ENCODE measurements at places on chromosomes 5 and 9.

GRCh38 chr5:165906871-165907270 lies 2384.6 kb upstream of the WWC1 start:
- peak; percentile 69 for DNase-seq

DNA sequence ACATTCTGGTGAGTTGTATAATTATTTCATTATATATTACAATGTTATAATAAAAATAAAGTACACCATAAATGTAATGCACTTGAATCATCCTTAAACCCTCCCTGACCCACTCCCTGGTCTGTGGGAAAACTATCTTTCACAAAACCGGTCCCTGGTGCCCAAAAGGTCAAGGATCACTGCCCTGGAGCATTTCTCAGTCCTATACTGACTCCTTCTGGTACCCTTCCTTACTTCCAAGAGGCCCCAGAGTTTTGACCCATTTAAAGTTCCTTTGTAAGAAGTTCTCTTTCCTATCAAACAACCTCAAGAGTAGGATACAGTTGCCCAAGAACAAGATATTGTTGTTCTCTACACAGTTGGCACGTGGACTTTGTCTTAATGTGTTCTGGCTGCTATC lies 88.9 kb upstream of the TRPM3 start:
- no peak for DNase-seq

GRCh38 chr5:8845296-8845695 lies 700.6 kb downstream of the SEMA5A start:
- no peak for DNase-seq

DNA sequence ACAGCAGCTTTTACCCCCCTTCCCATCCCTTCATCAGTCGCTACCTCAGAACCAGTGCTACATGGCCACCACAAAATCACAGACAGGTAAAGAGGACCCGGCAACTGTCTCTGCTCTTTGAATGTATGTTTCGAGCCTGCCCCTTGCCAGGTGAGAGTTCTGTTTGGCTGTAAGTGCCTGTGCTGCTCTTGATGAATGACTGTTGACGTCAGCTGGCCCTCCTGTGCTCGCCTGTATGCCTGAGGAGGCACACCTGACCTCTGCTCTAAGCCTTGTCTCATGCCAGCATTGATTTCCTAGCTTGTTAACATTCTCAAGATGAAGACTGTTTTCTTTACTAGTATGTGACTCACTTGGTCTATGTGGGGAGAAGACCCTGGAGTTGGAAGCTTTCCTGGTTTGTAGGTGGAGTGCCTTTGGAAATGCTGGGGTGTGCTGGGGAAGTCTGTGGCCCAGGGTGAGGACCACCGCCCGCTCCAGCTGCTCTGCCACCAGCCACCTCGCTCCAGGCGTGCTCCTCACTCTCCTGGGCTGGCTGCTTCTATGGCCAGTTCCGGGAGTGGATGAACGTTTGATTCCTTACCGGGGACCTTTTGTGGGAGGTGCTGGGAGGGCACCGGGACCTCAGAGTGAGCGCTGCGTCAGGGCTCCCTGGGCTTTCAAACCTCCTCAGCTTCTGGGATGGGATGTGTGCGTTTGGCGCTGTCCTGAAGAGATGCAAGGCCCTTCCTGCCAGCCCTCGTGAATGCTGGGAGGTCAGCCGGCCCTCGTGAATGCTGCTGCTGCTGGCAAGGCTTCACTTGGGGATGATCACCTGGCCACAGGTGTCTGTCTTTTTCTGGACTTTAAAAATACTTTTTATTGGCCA lies 109.9 kb downstream of the EHMT1 start:
- no peak for DNase-seq

- DNase-seq, result no peak
Observed at GRCh38 chr9:124452841-124453585, 2.8 kb downstream of the ADGRD2 start.

DNA sequence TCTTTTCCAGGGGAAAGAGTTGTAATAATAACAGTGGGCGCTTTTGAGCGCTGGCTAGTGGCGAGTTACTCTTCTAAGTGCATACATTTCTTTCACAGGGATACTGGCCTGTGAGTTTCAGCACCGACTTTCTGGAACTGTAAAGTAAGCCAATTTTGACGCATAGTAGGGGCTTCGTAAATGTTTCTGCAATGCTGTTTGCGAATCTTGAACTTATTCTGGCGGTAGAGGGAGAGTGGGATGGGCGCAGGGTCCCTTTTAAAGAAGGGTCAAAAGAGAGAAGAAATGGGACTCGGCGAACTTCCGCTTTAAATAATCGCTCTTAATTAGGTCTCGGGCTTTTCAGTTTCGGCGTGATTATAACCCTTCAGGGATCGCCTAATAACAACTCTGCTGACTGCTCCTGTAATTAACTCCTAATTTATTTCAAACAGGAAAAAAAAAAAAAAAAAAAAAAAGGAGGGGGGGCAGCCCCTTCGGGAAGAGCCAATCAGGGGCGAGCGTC lies 351 bp upstream of the MSX2 start:
- no peak for DNase-seq

DNA sequence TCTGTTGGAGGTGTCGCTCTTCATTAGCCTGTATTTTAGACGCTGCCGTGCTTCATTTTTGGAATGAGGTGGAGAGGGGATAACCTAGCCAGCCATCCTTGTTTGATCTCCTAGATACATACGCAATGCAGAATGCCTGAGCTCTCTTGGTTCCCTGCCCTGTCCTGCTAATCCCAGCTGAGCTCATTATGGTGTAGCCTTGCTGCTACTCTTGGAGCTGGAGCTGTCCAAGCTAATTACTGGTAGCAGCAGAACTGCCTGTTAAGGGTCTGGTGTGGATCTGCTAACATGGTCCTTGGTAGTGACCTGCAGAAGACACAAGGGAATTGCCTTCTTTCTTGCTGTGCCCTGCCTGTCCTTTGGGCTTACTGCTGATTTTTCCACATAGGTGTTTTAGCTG lies 207.9 kb downstream of the CNTLN start:
- DNase-seq, result no peak

DNA sequence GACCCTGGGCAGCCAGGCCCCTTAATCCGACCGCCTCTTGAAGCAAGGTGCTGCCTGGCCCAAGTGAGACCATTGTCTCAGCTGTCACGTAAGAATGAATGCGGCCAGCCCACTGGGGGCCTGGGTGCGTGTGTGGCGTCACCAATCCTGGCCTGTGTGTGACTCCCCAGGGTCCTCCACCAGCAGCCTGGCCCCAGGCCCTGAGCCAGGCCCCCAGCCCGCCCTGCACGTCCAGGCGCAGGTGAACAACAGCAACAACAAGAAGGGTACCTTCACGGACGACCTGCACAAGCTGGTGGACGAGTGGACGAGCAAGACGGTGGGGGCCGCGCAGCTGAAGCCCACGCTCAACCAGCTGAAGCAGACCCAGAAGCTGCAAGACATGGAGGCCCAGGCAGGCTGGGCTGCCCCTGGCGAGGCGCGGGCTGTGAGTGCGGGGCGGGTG lies 124.2 kb downstream of the WNK2 start:
- no peak for DNase-seq

DNA sequence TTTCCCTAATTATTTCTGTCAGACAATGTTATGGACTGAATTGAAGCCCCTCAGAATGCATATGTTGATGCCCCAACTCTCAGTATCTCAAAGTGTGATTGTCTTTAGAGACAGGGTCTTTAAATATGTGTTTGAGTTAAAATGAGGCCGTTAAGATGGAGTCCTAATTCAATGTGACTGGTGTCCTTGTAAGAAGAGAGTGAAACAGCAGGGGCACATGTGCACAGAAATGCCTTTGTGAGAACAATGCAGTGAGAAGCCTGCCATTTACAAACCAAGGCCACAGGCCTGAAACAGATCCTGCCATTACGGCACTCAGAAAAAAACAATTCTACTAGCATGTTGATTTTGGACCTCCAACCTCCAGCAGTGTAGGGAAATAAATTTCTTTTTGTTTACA lies 483.0 kb upstream of the DMAC1 start:
- no peak for DNase-seq

DNA sequence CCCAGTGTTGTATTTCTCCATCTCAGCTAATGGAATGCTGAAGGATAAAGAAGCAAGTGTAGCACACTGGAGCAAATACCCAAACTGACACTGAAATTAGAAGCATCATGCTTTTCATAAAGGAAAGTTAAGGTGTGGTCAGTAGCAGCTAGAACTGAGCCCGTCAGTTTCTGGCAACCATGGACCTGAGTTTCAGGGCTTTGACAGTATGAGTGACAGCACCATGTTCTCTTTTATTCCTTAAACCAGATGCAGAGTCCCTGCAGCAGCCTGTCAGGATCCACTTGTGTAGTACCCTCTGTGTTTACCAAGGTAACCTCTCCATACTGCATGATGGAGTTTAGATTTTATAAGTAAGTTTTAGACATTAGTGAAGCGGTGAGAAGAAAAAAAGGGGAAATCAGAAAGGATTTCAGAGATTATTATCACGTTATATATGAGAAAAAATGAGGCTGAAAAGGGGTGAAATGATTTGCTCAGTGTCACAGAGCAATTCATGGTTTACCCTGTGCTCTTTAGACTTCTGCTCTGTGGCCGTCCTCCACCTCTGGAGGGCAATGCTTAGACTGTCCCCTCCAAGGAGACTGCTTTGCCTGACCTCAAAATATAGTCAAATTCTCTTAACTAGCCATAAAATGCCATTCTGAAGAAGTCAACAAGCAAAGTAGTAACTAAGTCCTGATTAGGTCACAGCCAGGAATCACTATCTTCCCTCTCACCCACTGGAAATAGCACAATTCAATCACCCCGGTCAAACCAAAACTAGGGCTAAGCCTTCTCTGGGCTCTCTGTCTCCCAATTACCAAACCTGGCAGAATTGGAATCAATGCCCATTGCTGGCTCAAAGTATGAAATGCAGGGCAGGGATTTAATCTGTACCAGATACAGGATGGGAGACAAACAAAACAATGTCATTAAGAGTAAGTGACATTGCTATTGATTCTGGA lies 10.5 kb upstream of the MYOT start:
- no peak for DNase-seq

GRCh38 chr5:150658121-150658520 lies 2.9 kb upstream of the MYOZ3 start:
- DNase-seq, result no peak
